ENCODE measurements at places on chromosomes 2 and 18.

DNA sequence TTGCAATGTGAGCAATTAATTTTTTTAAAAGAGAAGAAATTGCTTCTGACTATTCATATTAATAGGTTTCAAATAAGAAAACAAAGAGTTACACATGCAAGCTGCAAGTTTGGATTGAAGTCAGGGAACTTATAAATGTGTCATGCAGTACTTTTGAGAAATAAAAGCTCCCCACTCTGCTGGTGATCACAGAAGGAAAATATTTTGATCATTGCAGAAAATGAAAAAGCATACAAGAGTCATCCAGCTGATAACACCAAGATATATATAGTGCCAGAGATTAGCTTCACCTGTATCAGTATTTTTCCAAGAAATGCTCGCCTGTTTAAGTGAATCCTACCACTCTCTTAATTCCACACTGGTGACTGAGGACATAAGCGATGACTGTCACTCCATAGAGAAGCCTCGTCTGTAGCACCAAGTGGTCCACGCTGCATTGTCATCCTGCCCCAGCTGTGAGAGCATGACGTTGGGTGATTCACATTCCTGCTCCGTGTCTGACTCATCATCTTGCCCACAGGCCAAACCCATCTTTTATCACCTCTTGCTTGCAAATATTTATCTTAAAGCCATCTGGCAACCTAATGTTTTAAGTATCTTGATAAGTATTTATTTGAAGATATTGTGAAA is 178.0 kb downstream of the ASXL3 start:
- no peak for DNase-seq

- DNase-seq: no peak
Measured at GRCh38 chr2:151845884-151846283, 17.7 kb upstream of the ARL5A start.

DNA sequence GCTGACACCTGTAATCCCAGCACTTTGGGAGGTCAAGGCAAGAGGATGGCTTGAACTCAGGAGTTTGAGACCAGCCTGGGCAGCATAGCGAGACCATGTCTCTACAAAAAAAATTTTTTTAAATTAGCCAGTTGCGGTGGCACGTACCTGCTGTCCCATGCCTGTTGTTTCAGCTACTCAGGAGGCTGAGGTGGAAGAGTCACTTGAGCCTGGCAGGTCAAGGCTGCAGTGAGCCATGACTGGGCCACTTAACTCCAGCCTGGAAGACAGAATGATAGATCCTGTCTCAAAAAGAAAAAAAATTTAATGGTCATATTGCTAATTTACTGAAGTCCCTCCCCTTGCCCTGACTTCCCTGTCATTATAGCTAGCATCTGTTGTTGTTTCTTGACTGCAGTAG is 112.6 kb downstream of the ARHGAP28 start:
- DNase-seq: no peak

DNA sequence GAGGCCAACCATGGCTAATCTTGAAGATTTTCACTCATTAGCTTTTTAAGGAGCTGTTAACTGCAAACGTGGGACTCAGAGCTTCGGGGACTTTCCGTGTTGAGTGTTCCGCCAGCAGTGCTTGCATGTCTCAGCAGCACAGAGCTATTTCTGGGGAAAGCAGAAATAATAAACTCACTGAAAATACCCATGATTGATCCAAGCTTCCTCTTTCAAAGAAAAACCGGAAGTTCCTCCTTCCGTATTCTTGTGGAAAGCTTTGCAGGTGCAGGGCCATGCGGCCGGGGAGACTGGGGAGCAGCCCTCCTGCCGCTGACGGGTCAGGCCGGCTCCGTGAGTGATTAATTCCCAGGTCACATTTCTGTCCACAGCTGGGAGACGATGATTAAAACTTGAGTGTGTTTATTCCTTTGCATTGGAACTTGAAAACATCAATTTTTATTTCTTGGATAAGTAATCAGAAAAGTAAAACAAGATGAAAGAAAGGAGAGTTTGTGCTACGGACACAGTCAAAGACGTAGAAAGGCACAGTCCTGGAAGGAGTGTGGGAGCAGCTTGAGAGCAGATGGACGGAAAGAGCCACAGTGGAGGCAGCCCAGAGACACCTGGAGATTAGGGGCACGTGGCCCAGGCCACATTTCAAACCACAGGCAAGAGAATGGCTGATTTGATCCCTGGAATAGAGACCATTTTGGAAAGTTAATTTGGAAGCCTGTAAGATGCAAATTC is 54.2 kb upstream of the CTDP1 start:
- DNase-seq: no peak

DNA sequence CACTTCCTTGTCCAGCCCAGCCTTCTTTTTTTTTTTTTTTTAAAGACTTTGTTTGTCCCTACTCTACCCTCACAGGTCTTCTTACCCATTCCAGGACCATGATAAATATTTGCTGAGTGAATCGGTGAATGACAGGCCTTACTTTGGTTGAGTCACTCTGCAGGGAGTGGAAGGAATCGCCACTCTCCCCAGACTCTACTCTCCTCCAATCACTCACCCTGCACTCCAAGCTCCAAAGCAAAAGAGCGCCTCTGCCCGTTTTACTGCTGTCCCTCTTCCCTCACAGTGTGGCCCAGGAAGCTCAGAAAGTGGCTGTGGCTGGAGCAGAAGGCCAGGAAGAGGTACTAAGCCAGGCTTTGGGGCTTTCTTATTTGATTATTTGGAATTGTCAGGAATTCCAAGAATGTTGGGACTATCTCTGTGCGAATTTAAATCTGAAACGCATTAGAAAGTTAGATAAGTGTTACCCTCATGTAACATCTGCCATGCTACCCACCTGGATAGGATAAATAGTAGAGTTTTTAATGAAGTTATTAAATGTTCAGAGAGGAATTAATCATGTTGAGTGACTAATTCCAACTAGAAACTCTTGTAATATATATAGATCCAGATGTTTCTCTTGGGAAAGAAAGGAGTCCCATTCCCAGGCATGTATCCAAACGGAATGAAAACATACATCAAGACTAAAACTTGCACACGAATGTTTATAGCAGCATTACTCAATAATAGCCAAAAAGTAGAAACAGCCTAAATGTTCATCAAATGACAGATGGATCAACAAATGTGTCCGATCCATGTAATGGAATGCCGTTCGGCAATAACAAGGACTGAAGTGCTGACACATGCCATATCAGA is 43.0 kb upstream of the CHMP1B start:
- no peak for DNase-seq

DNA sequence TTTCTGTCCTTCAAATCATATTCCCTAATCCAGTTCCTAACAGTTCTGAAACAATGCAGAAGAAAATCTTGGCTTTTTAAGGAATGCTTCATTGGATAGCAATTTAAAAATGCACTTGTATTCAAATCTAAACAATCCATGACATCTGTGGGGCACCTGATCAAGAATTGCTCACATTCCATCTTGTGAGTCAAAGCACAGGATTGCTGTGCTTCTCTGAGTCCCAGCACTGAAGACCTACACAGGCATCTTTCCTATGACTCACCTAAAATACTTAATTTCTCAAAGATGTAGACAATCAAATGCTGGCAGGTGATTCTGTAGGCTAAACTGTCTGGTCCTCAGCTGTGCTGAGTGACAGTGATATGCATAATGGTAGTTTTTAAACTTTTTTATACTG is 10.1 kb upstream of the ATP8B1 start:
- no peak for DNase-seq

GRCh38 chr2:70715071-70715985 is 52.7 kb downstream of the ADD2 start:
- no peak for DNase-seq

DNA sequence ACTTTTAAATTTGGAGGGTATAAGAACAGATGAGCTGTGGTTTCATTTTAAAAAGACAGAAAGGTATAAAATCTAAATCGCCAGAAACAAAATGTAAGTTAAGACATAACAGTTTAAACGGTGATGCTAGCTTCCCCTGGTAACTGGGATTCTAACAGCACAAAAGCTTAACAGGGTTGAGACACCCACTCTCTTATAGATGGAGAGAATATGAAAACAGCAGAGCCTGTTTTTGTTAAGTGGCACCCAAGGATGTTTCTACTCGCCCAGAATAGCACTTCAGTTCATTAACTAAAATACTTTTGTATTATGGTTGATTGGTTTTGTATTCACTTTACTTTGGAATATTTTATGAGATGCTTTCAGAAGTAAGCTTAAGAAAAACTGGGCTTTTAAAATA is 151.9 kb upstream of the RND3 start:
- no peak for DNase-seq
